Activated T-helper 2 cell treated with anti-CD3 and anti-CD28 coated beads, Interferon-gamma antibody, Interleukin-2, Interleukin-4, amounts not matched to agents 10 μg/mL and 5 μg/mL and 100 μg/mL, durations not matched to agents 14 hours and 24 hours and 36 hours (primary cell): ENCODE measurements at places on chromosomes 1 and 21. TPM values are rescaled to one million over a fixed set of nuclear protein-coding genes. Genes with fewer than 3 reads are reported as not detected.

The HSD3B2 gene
- total RNA-seq = not detected in 2 replicates

The OLIG2 gene
- total RNA-seq = not detected in 2 replicates

The CNIH3 gene
- total RNA-seq = 0.94 and 1.5 TPM in 2 replicates

The TRIM17 gene
- total RNA-seq = 2.3 and 2.7 TPM in 2 replicates

The LRRC71 gene
- not detected in 2 replicates for total RNA-seq

The SH3BP5L gene
- total RNA-seq = 27.1 TPM in 2 replicates

The CLCNKA gene
- not detected in 2 replicates for total RNA-seq

GRCh38 chr1:228073857-228074545 lies 8.5 kb upstream of the ARF1 start:
- DNase-seq = no peak

DNA sequence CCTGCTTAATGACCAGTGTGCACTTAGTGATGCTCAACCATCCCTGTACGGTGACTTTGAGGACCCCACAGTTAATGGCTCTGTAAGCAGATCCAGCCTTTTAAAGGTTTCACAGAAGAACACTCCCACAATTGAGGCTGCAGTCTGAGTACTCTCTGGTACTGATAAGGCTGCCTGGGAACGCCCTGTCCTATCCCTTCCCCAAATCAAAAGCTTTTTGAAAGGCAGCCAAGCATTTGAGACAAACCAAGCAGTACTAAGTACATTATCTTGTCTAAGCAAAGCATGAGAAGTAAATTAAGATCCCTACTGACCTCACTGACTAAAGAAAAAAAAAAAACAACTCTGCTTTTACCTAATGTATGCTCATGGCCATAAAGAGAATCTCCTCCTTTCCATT lies 60.7 kb downstream of the SH3GLB1 start:
- no peak for DNase-seq

GRCh38 chr1:36590771-36591170 lies 108.1 kb upstream of the CSF3R start:
- no peak for DNase-seq

- no peak for DNase-seq
Measured at GRCh38 chr1:229993060-229993459, 74.0 kb upstream of the GALNT2 start.

DNA sequence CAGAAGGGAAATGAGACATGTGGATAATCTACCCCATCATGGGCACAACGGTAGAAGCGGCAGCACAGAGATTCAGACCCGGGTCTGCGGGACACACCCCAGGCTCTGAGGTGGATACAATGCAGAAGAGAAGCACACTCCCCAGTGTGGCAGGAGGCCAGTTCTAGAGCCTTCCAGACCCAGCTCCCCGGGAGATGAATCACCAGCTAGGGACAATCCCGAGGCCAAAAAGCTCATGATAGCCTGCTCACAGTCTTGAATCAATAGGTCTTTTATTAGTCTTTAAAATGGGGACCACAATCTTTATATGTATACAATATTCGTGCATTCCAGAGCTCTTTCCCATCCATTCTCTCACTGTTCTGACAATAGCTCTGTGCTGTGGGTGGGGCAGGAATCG lies 57.3 kb upstream of the DIRAS3 start:
- DNase-seq = no peak

DNA sequence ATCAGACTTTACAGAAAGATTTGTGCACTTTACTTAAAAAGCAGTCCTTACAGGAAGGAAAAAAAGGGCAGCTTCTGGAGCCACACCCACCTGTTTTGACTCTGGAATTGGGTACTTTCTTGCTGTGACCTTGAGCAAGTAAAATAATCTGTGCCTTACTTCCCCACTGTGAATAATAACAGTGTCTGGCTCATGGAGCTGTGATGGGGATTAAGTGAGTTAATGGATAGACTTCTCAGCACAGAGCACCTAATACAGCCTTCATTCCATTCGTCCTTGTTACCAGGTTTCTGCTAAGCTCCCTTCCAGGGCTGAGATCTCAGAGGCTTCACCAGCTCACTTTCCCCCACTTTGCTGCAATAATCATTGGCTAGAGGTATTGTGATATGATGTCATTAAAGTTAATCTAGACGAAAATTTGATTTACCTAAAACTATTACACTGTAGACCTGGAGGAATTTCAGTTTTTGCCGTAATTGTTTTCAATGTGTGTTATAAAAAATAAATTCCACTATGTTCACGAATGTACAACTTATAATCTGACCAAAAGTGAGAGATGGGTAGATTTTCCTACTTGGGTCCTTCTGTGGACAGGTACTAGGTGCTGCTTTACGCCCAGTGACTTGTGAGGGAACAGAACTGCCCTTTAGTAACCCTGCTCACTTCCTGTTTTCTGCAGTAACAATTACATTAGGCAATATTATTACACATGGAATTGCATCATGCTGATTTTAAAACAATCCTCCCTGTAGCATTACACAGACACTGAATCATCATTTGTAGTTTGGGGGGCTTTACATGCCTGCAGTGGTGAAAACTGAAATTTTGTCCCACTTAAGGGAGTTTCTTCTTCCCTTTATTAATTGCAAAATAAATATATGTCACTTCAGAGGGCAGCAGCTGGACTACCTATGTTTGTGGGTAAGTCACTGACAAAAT lies 19.7 kb upstream of the ABCG1 start:
- no peak for DNase-seq

GRCh38 chr1:209048941-209049669 lies 534.4 kb upstream of the CAMK1G start:
- no peak for DNase-seq

- no peak for DNase-seq
Measured at GRCh38 chr1:97366984-97367383, 553.9 kb downstream of the DPYD start.

GRCh38 chr21:42349420-42350317 lies 1.1 kb downstream of the TFF2 start:
- DNase-seq = no peak

GRCh38 chr1:201772178-201772577 lies 56.8 kb upstream of the IPO9 start:
- DNase-seq = no peak

GRCh38 chr21:45539046-45539795 lies 3.0 kb downstream of the SLC19A1 start:
- DNase-seq = no peak

- DNase-seq = no peak
Measured at GRCh38 chr1:35452106-35452774, 105.0 kb downstream of the KIAA0319L start.

DNA sequence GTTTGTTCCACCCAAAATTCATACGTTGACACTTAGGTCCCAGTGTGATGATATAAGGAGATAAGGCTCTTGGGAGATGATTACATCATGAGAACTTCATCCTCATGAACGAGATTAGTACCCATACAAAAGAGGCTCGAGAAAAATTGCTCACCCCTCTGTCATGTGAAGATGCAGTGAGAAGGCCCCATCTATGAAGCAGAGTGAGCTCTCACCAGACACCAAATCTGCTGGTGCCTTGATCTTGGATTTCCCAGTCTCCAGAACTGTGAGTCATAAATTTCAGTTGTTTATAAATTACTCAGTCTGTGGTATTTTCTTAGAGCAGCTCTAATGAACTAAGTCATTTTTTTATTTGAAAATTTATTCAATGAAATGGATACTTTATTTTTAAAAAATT lies 42.6 kb upstream of the USP25 start:
- DNase-seq = no peak

DNA sequence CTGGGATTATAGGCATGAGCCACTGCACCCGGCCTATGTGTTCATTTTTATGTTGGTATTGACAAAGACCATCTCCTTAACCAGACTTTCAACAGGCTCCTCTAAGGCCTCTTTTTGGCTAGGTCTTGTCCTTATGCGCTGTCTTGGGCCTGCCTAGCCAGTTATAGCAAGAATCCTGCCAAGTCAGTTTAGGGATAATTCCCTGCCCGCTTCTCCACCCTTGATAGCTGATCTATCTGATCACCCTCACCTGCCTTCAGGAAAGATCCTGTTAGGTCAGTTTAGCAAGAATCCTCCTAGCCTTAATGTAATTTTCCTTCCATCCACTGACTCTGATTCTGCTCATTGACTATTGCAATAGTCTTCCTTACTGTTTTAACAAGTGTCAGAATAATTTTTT lies 2.4 kb upstream of the B4GALT3 start:
- no peak for DNase-seq

GRCh38 chr1:207649865-207650580 lies 5.1 kb downstream of the CR1L start:
- no peak for DNase-seq
